ENCODE measurements at places on chromosomes 7 and 10.

GRCh38 chr7:52406808-52407207, 628.6 kb upstream of the POM121L12 start:
- DNase-seq: no peak

DNA sequence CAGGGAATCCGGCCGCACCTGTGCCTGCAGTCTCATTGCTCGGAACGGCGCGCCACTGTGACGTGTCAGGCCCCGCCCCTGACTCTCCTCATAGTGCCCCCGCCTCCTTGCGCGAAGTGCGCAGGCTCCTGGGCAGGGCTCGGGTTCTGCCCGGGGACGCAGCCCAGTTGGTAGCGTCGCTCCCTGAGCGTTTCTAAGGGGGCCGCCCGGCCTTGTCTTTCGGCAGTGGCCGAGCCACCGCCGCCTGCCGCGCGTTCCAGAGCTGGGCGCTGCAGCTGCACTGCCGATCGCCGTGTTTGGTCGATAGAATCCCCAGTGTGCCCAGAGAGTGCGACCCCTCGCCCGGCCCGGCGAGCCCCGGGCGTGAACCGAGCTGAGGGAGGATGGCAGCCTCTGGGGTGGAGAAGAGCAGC, at the start of gene KLHL7:
Gene KLHL7 (plus strand): TSS at position 142 of the 413 bp plus-strand sequence. CDS start 242 bp downstream, at position 384.
- peak; percentile 97 for DNase-seq

- no peak for DNase-seq
Observed at GRCh38 chr7:151776446-151776845, 100.5 kb downstream of the PRKAG2 start.

- DNase-seq: peak; percentile 23
Observed at GRCh38 chr10:86715156-86715795, 41.1 kb upstream of the BMPR1A start.

DNA sequence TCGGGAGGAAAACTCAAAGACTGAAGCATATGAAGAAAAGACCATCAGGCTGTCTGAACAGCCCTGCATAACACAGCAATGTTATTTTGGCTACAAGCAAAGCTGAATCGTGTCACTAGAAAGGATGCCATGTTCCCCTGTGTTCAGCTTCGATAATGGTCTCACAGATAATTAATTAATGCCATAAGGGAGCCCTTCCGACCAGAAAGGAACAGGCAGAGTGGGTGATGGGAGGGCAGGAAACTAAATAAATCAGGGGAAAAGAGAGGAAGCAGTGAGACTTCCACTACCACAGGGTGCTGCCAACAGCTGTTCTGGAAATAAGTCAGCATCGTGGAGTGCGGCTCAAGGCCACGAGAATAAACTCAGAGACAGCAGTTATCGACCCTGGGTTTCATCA, 3.2 kb downstream of the PTPRN2 start:
- no peak for DNase-seq

GRCh38 chr10:12187321-12187905, 8.3 kb downstream of the NUDT5 start:
- no peak for DNase-seq

GRCh38 chr10:69323622-69324021, 45.3 kb downstream of the HK1 start:
- DNase-seq: no peak

GRCh38 chr10:45452743-45453452, 78.9 kb downstream of the ALOX5 start:
- no peak for DNase-seq

DNA sequence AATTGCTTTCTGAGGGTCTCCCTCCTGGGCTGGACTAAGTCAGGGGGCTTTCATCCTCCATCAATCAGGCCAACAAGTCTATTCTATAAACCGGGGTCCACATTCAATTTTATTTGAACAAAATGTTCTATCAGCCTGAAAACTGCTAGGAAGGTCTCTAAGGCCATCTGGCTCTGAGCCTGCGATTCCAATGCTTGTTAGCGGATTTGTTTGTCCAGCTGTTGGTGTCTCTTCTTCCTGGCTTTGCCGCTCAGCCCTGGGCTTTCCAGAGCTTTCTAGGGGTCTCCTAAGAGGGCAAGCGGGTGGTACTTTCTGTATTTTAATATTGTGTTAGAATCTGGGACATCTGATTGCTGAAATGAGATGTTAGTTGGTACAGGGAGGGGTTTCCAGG, 136.7 kb downstream of the VIPR2 start:
- DNase-seq: no peak

DNA sequence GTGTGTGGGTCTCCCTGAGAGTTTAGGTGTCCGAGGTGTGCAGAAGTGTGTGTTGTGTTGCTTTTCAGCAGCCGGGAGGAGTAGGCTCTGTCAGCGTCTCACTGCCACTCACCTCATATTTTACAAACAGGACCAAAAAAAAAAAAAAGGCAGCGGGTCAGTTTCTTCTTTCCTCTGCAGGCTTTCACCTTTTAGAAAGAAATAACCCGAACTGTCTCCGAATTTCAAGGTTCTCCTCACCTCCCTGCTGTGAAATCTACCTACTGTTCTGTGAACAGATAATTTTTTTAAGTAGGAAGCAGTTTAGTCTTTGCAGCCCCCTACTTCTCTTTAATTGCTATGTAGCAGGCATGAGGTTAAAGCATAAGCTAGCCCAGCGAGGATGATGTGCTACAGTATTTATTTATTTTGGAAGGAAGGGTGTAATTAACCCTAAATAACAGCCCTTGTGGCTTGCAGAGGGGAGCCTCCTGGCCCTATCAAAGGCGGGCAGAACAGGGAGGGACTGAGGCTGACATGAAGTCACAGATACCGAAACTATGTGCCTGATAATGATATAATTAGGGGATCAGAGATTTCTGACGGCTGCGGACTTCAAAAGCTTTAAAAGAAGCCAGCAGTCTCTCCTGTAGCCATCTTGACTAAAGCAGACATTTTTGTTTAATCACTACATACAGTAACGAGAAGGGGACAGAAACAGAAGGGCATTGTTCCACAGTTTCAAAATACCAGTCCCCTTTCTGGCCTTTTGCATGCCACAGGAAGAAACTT, 1.6 kb downstream of the BAMBI start:
- peak; percentile 47 for DNase-seq

GRCh38 chr10:132960631-132961419, 18.5 kb upstream of the CFAP46 start:
- no peak for DNase-seq

DNA sequence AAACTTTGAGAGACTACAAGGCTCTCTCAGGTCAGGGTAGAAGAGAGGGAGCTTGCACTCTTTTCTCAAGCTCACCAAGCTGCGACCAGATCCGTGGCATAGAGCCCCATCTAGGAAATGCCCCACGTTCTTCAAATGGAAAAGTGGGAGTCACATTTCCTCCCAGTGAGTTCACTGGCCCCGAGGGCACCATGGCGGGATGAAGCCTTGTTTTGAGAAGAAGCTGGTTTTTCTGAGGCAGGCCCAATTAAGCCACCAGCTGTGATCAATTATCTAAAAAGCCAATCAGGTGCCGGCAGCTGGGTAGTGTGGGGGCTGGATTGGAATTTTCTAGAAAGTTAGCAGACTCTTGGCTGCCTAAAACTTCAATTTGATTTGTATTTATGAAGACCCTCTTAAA, 101.4 kb downstream of the ZNF365 start:
- no peak for DNase-seq

- no peak for DNase-seq
Observed at GRCh38 chr10:60459701-60460457, 70.2 kb upstream of the ANK3 start.

GRCh38 chr10:69965919-69966662, 86.6 kb upstream of the MACROH2A2 start:
- peak; percentile 10 for DNase-seq

- DNase-seq: no peak
Observed at GRCh38 chr10:27041196-27041595, 59.1 kb downstream of the ANKRD26 start.

DNA sequence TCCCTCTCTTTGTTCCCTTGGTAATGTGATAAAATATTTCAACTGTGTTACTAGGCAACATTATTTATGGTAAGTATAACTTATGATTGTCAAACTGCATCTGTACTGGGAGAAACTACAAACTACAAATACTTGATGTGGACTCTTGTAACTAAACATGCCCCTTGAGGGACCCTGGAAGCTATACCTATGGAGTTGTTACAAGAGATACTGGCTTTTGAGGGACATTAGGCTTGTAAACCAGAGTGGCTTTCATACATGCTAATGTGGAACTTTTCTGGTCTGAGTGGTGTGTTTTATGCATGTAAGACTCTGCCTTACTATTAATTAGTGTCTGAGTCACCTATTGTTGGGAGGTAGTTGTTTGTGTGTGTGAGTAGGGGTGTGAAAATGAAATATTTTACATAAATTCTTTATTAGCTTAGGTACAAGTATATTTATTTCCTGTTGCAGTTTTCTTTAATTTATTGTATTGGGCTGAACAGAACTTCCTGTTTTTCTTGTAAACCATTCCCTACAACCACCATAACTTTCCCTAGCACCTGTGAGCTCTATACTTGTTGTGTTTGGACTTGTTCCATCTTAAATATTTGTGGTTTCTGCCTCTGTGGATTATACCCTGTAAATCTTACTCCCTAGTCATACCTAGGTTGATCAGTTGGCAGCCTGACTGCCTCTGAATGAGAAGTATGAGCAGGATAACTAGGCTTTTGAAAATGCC, 49.8 kb downstream of the STK31 start:
- DNase-seq: peak; percentile 54

GRCh38 chr7:4017785-4018184, 664.3 kb upstream of the FOXK1 start:
- no peak for DNase-seq

DNA sequence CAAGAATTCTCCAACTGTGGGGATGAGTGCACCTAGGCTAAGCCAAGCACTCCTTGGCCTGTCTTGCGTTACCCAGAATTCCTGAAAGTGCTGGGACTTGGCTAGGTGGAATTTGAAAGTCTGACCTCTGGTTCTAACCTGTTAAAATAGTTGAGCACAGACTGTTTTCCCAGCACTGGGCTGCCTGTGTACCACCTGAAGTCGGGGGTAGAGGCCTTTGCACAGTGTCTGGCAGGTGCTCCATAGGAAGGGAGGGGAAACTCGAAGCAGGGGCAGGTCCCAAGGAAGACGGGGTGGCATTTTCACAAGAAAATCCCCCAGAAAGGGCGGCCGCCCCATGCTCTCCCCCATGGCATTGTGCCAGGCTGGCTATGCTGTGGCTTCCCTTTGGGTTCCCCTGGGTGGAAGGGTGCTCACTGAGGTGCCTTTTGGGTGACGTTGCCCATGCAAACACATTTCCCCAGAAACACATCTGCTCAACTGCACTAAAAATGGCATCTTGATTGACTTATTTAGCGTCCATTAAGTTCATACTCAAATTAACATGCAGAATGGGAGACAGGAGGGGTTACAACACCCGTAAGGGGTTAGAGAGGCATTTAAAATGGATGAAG, 62.9 kb downstream of the SYPL1 start:
- no peak for DNase-seq

DNA sequence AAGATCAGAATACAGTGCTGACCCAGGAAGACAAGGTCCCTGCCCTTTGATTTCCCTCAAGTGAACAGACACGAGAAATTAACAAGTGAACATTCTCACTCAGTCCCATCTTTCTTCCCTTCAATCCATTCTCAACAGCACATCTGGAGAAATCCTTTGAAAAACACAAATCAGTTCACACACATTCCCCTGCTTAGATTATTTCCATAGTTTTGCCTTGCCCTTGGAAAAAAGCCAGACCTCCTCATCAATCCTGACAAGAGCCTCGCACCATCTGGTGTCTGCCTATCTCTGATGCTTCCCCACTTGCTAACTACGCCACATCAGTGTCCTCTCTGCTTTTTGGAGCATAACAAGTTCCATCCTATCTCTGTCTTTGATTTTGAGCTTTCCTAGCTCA, 94.4 kb upstream of the KIAA1217 start:
- peak; percentile 42 for DNase-seq

DNA sequence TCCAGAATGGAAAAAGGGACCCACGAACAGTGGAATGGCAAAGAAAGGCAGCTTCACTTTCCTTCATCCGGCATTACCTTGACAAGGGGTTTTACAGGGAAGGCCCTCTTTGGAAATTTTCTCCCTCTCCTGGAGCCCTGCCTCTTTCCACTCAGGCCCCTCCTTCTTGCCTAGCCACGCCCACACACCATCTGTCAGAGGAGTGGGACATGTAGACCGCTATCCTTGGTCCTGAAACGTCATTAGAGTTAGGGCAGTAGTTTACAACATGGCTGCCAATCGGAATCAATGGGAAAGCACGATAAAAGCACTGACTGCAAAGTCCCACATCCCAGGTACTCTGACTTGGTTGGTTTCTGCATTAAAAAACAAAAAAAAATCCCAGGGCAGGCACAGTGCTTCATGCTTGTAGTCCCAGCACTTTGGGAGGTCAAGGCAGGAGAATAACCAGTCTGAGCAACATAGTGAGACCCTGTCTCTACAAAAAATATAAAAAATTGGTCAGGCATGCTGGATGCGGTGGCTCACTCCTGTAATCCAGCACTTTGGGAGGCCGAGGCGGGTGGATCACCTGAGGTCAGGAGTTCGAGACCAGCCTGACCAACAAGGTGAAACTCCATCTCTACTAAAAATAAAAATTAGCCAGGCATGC, 96.4 kb downstream of the MARCHF5 start:
- DNase-seq: peak; percentile 51

DNA sequence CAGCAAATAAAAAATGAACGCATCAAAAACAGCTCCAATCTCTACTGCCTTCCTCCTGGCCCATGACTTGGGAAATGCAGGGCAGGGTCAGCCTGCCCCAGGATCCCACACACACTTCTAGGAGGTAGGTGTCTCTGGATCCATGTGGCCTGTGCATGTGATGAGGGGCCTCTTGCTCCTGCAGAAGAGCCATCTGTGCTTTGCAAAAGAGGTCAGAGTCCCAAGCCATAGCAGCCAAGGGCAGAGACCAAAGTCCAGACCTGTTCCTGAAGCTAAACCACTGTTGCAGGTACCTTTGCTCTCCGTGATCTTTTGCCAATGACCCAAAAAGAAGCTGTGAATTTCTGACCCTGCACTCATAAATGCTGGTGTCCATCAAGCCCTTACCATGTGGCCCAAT, 57.1 kb downstream of the KCNMA1 start:
- no peak for DNase-seq

- DNase-seq: no peak
Observed at GRCh38 chr10:111267673-111268072, 190.8 kb downstream of the ADRA2A start.

DNA sequence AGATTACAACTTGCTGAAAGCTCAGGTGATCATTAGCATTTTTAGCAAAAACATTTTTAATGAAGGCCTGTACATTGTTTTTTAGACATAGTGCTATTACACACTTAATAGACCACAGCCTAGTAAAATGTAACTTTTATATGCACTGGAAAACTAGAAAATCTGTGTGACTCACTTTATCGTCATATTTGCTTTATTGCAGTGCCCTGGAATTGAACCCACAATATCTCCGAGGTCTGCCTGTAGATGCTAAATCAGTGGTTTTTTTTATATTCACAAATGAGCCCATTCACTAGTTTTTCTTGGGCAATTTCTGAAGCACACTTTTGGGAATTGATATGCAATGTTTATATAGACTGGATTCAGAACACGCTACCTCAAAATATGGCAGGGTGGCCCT, 105.1 kb downstream of the PTPRN2 start:
- DNase-seq: no peak
